ENCODE measurements at places on chromosomes 12 and 14. TPM values are rescaled to one million over a fixed set of nuclear protein-coding genes. Genes with fewer than 3 reads are reported as not detected.

GRCh38 chr12:71164166-71164565, 6.4 kb upstream of the TSPAN8 start:
- no peaks in the 10 kb centered on the region for H3K36me3 ChIP-seq
- no peak overlapping the region for H3K4me3 ChIP-seq
- no peak overlapping the region for H3K27ac ChIP-seq
- H3K4me1 ChIP-seq: peaks cover 21% of the 10 kb centered on the region
- no peak for DNase-seq

GRCh38 chr12:26088998-26089397, 35.8 kb downstream of the BHLHE41 start:
- no peaks in the 10 kb centered on the region for H3K4me1 ChIP-seq
- H3K4me3 ChIP-seq: no peak overlapping the region
- no peaks in the 10 kb centered on the region for H3K36me3 ChIP-seq

GRCh38 chr12:32854716-32855115, 41.9 kb downstream of the PKP2 start:
- no peaks in the 10 kb centered on the region for H3K36me3 ChIP-seq
- H3K27ac ChIP-seq: no peak overlapping the region
- H3K4me3 ChIP-seq: no peak overlapping the region
- H3K27me3 ChIP-seq: no peaks in the 10 kb centered on the region
- no peak for DNase-seq
- no peaks in the 10 kb centered on the region for H3K4me1 ChIP-seq

GRCh38 chr14:58832095-58832521, 194.3 kb downstream of the DACT1 start:
- H3K27ac ChIP-seq: no peak overlapping the region
- no peaks in the 10 kb centered on the region for H3K4me1 ChIP-seq
- H3K36me3 ChIP-seq: no peaks in the 10 kb centered on the region

DNA sequence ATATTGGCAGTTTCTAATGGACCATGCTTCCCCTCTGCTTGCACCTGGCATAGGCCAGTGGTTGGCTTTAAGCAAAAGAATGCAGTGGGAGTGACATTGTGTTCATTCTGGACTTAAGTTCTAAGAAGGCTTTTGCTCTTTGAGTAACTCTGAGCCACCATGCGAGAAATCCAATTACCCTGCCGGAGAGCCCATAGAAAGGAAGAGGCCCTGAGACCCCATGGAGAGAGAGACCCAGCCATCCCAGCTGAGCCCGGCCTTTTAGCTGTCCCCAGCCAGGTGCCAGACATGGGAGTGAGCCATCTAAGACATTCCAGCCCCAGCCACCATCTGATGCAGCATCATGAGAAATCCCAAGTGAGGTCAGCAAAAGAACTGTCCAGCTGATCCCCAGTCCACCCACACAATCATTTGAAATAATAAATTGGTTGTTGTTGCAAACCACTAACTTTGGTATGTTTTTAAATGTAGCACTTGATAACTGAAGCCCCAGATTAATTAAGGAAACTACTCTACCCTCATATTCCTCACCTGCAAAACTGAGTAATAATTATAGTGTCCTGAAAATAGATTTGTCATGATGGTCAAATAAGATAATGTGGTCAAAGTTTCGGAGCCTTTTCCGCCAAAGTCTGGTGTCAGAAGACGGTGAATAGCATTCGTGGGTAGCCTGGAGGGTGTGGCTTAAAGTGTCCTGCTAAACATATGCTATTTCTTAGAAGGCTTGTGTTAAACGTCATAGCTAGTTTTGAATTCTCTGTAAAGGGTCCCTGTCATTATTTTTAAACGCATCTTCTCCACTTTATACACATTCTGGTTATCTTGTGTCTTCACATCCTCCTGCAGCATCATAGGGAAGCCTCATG, 166.6 kb upstream of the PELI2 start:
- no peak overlapping the region for H3K27ac ChIP-seq
- H3K27me3 ChIP-seq: no peaks in the 10 kb centered on the region
- no peak for DNase-seq
- H3K4me1 ChIP-seq: no peaks in the 10 kb centered on the region
- no peaks in the 10 kb centered on the region for H3K36me3 ChIP-seq

GRCh38 chr14:100106250-100107112, 41.3 kb downstream of the EVL start:
- H3K27ac ChIP-seq: peak overlapping the region; percentile 17
- H3K27me3 ChIP-seq: no peaks in the 10 kb centered on the region
- H3K4me3 ChIP-seq: no peak overlapping the region
- peaks cover 76% of the 10 kb centered on the region for H3K4me1 ChIP-seq
- H3K36me3 ChIP-seq: no peaks in the 10 kb centered on the region

DNA sequence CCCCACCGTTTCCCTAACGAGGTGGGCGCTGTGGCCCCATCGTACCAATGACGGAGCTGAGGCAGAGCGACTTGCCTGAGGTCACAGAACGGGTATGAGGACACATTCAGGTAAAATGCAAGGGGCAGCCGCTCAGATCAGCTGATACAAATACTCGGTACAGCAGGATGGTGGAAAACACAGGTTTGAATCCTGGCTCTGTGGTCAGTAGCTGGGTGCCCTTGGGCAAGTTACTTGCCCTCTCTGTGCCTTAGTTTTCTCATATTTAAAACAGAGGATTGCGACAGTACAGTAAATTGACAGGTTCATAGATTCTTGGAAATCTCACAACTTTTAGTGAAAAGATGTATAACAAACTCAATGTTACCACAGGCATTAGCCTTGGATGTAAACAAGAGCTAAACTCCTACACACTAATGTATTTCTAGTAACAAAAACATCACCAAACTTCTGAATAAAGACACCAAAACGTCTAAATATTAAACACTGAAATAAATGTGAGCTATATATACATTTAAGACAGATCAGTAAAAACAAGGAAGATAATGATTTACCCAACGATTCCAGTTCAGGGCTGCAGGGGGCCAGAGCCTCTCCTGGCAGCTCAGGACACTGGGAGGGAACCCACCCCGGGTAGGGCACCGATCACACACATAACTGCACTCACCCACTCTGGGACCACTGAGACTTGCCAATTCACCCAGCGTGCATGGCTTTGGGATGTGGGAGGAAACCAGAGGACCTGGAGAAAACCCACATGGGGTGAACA, 128.4 kb downstream of the RBM19 start:
- H3K27ac ChIP-seq: no peak overlapping the region
- no peaks in the 10 kb centered on the region for H3K4me1 ChIP-seq
- no peaks in the 10 kb centered on the region for H3K36me3 ChIP-seq
- H3K4me3 ChIP-seq: no peak overlapping the region

GRCh38 chr12:104357421-104357952, 53.9 kb downstream of the EID3 start:
- no peak overlapping the region for H3K27ac ChIP-seq
- no peaks in the 10 kb centered on the region for H3K36me3 ChIP-seq
- no peaks in the 10 kb centered on the region for H3K4me1 ChIP-seq
- DNase-seq: no peak
- H3K27me3 ChIP-seq: no peaks in the 10 kb centered on the region

DNA sequence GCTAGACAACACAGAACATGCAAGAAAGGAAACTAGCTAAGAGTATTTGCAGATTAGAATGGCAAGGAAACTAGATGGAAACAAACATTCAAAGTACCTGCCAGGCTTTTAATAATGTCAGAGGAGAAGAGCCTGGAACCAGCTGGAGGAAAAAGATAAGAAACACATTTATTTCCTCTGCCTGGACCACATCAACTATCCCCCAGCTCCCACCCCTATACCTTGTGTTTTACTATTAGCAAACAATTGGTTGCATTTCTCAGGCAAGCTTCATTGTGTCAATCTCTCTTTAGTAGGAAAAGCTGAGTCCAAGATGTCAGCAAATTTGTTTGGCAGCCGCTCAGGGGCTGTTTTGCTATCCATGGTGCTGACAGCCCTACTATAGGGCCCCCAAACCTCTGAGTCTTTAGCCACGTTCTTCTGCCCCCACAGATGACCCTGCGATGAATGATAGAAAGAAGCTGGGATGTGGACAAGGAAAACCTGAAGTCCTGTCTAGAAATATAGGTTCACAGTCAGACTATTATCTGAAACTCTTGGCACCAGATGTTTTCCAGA, 11.6 kb upstream of the SYNDIG1L start:
- no peaks in the 10 kb centered on the region for H3K36me3 ChIP-seq
- H3K4me3 ChIP-seq: no peak overlapping the region
- DNase-seq: no peak
- no peaks in the 10 kb centered on the region for H3K27me3 ChIP-seq

DNA sequence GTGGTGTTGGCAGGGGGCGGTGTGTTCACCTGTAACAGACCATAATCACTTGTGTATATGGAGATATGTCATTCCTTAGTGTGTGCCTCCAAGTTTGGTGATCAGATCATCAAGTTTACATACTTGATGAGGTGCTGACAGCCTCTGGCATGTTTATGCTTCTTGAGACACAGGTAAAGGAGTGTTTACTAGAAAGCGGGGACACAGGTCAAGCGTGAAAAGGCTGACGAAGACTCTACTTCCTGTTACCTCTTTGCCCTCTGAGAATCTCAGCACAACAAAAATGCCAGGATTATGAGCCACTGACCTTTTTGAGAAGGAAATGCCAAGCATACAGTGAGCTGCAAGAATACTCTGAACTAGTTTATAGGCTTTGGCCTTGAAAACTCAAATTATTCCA, 29.6 kb downstream of the PRDM4 start:
- peaks cover 7% of the 10 kb centered on the region for H3K4me1 ChIP-seq
- H3K27me3 ChIP-seq: no peaks in the 10 kb centered on the region
- no peak overlapping the region for H3K4me3 ChIP-seq
- peaks cover 4% of the 10 kb centered on the region for H3K36me3 ChIP-seq

DNA sequence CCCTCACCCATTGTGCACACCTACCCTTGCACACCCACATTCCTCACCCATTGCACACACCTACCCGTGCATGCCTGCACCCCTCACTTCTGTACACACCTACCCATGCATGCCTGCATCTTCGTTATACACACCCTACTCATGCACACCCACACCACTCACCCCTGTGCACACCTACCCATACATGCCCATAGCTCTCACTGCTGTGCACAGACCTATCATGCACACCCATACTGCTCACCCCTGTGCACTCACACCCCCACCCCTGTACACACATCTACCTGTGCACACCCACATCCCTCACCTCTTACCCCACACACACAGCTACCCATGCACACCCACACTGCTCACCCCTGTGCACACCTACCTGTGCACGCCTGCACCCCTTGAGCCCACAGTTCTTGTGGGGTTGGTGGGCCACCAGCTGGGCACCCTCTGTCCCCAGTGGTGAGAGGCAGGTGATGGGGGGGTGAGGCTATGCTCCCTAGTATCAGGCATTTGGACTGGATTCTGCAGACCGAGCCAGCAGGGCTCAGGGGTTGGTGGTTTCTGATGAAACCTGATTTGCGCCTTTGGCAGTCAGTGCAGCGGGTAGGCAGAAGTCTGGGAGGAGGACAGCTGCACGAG, 15.6 kb downstream of the CEP170B start:
- peaks cover 88% of the 10 kb centered on the region for H3K36me3 ChIP-seq
- H3K4me1 ChIP-seq: no peaks in the 10 kb centered on the region
- H3K27me3 ChIP-seq: no peaks in the 10 kb centered on the region

DNA sequence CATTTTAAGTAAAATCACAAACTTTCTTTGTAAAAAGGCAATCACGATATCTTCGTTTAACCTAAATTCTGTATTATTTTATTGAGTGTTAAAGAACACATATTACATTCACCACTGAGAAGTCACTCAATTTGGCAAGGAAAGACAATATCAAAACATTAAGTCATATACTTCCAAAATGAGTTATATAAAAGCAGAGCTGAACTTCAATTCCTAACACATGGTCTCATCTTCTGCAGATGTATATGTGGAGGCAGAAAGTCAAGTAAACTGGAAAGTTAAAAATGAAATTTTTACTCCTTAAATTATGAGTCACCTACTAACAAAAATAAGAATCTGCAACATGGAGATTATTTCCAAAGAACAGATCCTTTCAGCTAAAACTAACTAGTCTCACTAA, 28.7 kb downstream of the BMAL2 start:
- no peaks in the 10 kb centered on the region for H3K36me3 ChIP-seq
- no peak overlapping the region for H3K4me3 ChIP-seq
- H3K27ac ChIP-seq: no peak overlapping the region
- no peaks in the 10 kb centered on the region for H3K27me3 ChIP-seq

GRCh38 chr14:74964787-74965485, 9.5 kb upstream of the PGF start:
- no peak overlapping the region for H3K27ac ChIP-seq
- no peaks in the 10 kb centered on the region for H3K27me3 ChIP-seq
- peaks cover 7% of the 10 kb centered on the region for H3K4me1 ChIP-seq
- no peak for DNase-seq

DNA sequence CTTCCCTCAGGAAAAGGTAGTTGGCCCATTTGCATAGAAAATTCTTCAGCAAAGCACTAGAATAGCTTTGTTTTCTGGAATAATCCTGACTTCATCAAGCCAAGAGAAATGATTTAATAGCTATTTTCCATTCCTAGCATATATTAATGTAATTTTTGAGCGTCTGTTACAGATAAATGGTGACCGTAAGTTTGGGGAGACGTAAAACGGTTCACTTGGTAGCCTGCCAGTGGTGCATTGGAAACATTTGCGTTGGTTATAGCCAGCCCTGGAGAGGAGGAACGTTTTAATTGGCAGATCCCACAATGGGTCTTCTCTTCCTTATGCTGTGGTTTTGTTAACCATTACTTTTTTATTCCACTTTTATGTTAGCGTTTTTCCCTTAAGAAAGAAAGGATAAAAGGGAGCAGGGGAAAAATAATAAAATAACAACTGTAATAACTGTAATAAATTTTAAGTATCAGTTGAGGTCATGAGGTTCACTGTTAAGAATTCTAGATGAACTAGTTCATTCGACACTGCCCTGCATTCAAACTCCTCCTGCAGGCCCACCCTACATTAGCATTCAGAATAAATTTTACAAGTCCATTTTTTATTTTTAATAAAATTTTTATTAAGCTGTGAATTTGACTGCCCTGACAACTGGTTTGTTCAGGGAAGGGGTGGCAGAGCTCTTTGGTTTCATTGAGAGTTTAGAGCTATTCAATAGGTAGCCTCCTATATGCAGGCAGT, 300.7 kb downstream of the ERC1 start:
- H3K36me3 ChIP-seq: no peaks in the 10 kb centered on the region
- no peak overlapping the region for H3K27ac ChIP-seq
- DNase-seq: no peak
- no peaks in the 10 kb centered on the region for H3K27me3 ChIP-seq
- H3K4me1 ChIP-seq: peaks cover 29% of the 10 kb centered on the region

DNA sequence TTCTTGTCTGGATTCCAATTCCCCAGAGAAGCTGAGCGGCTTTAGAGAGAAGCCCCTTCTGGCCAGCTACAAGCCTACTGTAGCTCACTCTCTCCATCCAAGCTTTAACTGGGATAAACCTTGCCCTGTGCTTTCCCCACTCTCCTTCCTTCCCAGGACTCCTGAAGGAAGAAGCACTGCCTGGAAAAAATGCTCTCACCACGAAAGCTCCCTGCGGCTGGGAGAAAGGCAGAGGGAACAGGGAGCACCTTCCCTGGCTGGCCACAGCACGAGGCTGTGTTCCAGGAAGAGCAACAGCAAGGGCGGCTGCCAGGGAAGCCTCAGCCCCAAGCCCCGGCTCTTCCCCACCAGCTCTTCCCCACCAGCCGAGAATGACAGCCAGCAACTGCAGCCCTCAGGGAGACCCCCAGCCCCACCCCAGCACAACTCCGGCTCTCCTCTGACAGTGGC, 40.8 kb upstream of the PNMA1 start:
- peak overlapping the region; percentile 50 for H3K4me3 ChIP-seq
- H3K27ac ChIP-seq: peak overlapping the region; percentile 97
- H3K27me3 ChIP-seq: no peaks in the 10 kb centered on the region
- H3K36me3 ChIP-seq: no peaks in the 10 kb centered on the region

The TSHR gene
- total RNA-seq: not detected

The NEUROD4 gene
- total RNA-seq: not detected

The TPPP2 gene
- not detected for total RNA-seq

The GUCY2C gene
- total RNA-seq: 0.19 TPM

The ASB2 gene
- total RNA-seq: 2.9 TPM

The FBLN5 gene
- 1.2 TPM for total RNA-seq

The PMCH gene
- not detected for total RNA-seq
